ENCODE measurements at places on chromosomes 7 and 10. TPM values are rescaled to one million over a fixed set of nuclear protein-coding genes. Genes with fewer than 3 reads are reported as not detected.

Gene ACADSB
- 17.3 TPM for total RNA-seq

Gene AKR1C1
- 0.83 TPM for total RNA-seq

Gene PDZD7
- total RNA-seq: 0.50 TPM

Gene GPR85
- total RNA-seq: not detected

Gene LRRN3
- 196 TPM for total RNA-seq

Gene SLC29A4
- total RNA-seq: 0.42 TPM

Gene LGI1
- not detected for total RNA-seq
